ENCODE measurements at places on chromosomes 2 and 18.

DNA sequence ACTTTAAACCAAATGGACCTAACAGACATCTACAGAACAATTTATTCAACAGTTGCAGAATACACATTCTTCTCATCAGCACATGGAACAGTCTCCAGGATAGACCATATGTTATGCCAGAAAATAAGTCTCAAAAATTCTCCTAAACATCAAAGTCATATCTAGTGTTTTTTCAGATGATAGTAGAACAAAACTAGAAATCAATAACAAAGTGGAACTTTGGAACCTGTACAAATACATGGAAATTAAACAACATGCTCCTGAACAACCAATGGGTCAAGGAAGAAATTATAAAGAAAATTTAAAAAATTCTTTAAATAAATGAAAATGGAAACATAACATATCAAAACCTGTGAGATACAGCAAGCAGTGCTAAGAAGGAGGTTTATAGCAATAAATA, 194.1 kb upstream of the SIX2 start:
- DNase-seq, result no peak

DNA sequence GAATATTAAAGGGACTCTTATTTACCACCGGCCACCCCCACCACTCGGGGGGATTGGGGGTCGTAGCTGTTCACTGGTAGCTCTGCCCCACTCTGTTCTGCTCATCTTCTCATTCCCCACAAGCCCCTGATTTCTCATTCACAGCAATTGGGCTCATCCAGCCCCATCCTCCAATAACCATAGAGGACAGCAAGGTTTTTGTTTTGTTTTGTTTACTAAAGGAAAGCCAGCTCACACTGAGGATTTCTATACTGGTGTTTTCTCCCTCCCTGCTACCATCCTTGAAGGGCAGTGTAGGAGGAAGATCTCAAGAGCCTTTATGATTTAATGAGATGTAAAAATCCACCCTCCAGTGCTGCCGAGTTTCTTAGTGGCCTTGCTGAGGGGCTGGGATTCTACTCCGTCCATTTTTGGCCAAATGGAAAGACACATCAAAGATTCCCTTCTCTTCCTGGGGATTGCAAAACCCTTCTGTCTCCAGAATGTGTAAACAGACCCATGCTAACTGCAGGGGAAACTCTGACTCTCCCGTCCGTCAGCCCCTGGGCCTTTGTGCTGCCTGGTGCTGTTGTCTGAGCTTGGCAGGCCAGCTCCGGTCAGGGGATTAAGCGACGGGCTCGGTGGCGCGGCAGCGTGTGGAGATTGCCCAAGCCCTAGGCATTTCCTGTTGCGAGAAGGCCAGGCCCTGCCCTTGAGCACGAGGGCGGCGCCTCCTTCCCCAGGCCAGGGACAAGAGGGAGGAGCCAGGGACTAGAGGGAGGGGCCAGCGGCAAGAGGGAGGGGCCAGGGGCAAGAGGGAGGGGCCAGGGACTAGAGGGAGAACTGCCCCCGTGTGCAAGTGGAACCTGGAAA, 165.0 kb downstream of the ANTXR1 start:
- peak; percentile 5 for DNase-seq

- DNase-seq, result no peak
These were observed 73.6 kb downstream of the CYBRD1 start for GRCh38 chr2:171595896-171596295.

DNA sequence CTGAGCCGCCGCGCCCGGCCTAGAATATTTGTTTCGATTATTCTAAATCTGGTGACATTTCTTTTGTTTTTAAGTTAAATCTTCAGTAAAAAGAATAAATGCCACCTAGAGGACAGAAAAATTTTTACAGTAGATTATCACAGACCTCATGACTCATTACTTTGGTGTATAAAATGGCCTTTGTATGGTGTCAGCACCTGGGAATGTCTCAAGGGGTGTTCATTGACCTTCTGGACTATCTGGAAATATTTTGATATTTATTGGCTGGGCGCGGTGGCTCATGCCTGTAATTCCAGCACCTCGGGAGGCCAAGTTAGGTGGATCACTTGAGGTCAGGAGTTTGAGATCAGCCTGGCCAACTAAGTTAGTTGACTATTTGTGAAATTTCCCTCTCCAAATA, 30.3 kb upstream of the SLC30A6 start:
- DNase-seq, result no peak

DNA sequence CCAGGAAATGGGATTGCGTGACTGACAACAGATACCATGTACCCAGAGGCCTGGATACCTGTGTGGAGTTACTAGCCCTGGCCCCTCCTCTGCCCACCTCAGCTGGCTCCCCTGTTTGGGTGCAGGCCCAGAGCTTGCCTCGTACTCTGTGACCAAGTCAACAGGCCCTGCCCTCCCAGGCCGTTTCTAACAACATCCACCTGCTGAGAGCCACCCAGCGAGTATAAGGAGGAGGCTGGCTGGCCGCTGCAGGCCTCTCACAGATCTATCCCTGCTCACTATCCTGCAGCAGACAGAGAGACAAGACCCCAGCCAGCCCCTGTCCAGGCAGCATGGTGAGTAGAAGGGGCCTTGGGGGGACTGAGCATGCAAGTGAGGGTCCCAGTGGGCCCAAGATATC, 12.5 kb upstream of the TUBA4A start:
- no peak for DNase-seq

- DNase-seq, result no peak
These were observed 91.7 kb upstream of the MBOAT2 start for GRCh38 chr2:9095226-9095625.

GRCh38 chr2:60520151-60520876, 33.1 kb downstream of the BCL11A start:
- DNase-seq, result no peak

GRCh38 chr2:224595518-224595917, 10.4 kb upstream of the CUL3 start:
- DNase-seq, result no peak

- DNase-seq, result no peak
These were observed 90.2 kb downstream of the DGKD start for GRCh38 chr2:233444501-233444900.

GRCh38 chr2:65351234-65351947, 81.0 kb downstream of the SPRED2 start:
- DNase-seq, result no peak

DNA sequence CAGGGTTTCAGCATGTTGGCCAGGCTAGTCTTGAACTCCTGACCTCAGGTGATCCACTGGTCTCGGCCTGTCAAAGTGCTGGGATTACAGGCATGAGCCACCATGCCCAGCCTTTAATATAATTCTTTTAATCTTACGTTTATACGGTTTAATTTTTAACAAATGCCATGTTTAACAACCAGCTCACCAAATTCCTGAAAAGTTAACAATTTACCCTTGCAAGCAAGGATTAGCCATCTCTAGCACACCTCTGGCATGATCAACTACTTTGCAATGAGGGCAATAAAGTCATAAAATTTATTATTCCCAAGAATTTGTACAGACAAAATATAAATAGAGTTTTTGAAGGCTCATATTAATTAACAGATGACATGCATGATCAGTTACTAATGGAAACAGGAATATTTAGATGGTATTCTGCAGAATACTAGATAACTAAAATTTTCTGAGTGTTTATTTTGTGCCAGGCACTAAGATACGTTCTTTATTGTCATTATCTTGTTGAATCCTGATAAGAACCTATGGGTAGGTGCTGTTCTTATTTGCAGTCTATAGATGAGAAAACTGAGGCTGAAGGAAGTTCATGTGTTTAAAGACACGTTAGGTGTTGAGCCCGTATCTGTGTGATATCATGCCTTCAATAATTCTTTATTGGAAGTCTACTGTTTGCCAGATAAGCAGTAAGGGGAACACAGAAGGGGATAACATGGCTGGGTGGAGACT, 190.1 kb downstream of the CDCA7 start:
- DNase-seq, result no peak

GRCh38 chr18:44143072-44143471, 537.6 kb upstream of the SETBP1 start:
- no peak for DNase-seq

GRCh38 chr18:38330573-38330972, 765.0 kb upstream of the CELF4 start:
- peak; percentile 29 for DNase-seq

GRCh38 chr18:45103319-45104048, 422.8 kb downstream of the SETBP1 start:
- no peak for DNase-seq

DNA sequence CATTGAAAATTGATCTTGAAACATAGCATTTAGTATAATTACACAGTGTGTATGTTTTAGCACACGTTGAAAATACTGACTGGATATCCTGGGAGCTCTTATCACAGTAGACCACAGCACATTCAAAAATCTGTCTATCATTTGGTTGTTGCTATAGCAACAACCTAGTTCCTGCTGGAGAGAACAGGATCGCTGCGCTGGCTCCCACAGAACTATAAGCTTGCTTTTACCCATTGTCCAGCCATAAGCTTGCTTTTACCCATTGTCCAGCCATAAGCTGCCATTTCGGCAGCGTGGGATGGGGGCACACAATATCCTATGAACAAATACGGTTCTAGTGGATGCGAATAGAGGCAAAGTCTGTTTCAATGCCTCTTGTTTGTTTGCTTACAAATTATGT, 70.4 kb upstream of the ST6GAL2 start:
- DNase-seq, result no peak

DNA sequence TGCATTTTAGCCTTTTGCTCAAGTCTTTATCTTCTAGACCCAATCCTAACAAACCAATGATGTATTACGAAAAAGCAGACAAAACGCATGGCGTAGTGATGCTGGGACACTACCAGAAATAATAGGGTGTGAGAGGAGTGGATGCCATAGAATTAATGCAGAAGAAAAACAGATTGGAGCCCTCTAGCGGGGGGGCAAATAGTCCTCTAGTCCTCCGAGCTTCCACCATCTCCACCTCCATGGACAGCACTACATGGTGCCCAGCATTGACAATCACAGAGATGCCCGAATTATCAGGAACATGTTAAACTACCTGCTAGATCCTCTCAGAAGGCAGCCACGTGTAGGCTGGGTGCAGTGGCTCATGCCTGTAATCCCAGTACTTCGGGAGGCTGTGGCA, 15.4 kb upstream of the ROCK2 start:
- DNase-seq, result no peak

DNA sequence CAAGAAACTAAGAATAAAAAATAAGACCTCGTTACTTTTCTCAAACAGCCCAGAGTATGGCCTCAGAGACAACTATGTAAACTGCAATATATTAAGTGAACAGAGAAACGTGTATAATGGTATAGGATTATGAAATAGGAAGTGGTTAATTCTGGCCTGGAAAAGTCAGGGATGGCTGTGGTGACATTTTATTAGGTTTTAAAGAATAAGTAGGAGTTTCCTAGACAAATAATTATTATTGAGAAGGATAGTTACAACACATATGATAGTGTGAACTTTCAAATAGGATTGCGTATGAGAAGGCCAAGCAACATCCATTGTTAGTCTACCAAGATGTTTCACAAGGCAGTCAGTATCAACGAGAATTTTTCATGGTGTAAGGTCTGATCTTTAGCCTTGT, 244.1 kb downstream of the LPIN1 start:
- no peak for DNase-seq

DNA sequence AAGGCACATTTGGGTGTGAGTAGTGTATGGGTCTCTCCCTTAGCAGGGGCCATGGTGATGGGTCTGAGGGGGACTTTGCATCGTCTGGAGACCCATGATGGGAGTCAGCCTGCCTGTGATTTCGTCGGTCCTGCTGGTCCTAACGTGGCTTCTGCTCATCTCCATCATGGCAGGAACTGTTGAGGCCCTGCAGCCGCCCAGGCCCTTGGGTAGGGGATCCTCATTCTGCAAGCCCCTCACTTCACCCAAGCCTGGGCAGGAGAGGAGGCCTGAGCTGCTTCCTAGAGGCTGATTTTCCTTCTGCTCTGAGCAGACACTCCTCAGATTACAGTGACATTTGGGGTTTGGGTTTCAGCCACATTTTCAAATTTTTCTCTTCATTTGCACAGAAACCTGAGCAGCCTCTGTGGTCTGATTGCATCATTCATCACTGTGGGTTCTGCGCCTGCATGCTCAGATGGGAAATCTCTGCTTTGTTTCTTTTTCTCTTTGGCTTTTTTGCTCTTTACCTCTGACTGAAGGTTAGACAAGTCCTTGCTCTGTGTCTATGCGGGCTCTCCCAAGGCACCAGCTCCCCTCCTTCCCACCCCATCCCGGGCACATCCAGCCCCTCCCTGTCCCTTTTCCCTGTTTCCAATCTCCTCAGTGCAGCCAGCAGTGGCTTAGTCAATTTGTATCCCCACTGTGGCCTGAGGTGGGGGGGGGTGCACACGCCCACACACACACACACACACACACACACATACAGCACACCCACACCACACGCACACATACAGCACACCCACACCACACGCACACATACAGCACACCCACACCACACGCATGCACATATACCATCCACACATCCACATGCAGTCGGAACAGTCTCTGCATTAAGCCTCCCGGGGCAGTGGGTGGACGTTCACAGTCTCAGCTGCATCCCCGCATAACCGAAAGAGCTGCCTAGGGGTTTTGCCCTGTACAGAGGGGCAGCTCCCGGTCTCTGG, 305.4 kb upstream of the HS6ST1 start:
- peak; percentile 73 for DNase-seq

- no peak for DNase-seq
These were observed 16.5 kb upstream of the SH3BP4 start for GRCh38 chr2:234935311-234935710.

GRCh38 chr2:20961858-20962257, 82.0 kb downstream of the APOB start:
- DNase-seq, result no peak

DNA sequence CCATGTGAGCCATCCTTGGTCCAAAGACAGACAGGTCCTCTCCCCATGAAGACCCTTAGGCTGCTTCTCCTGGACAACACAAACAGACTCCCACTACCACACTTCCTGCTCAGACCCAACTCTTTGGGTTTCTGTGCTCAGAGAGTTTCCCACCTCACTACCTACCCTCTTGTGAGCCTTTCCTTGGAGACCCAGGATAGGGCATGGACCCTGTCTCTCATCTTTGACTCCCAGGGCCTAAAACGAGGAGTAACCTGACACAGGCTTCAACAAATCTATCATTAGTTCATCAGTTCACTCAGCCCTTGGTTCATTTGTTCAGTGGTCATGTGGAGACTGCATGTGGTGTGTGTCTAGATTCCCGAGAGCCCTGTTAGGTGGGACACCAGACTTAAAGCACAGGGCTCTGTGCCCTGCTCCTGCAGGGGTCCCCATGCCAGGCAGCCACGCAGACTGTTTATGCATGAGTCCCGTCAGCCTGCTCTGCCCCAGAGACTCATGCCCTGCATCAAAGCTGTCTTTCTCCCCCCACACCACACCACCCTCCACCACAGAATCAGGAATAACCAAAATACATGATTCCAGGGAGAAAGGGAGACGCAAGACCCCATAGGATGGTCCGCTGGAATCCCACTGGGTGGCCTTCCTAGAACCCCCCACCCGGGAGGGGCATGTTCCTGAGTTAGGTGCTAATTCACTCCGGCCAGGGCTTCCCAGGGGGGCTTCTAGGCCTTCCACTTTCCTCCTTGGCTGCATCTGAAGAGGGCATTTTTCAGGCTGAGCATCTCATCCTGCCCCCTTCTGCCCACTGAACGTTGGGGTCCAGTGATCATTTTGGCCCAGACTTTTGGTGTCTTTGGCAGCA, 100.2 kb upstream of the TEX51 start:
- DNase-seq, result no peak

- DNase-seq, result no peak
These were observed 39.4 kb upstream of the PKDCC start for GRCh38 chr2:42008241-42008921.

GRCh38 chr18:524466-524865, 24.0 kb upstream of the COLEC12 start:
- no peak for DNase-seq

GRCh38 chr2:134287323-134287722, 33.5 kb downstream of the MGAT5 start:
- DNase-seq, result peak; percentile 57

Measured in activated CD8-positive, alpha-beta T cell treated with anti-CD3 and anti-CD28 coated beads for 36 hours (primary cell).